Bone marrow (tissue), 2 donors: ENCODE measurements at places on chromosomes 2 and 18.
A peak's percentile ranks its signal among the peaks of the same experiment; 100 is the strongest.

DNA sequence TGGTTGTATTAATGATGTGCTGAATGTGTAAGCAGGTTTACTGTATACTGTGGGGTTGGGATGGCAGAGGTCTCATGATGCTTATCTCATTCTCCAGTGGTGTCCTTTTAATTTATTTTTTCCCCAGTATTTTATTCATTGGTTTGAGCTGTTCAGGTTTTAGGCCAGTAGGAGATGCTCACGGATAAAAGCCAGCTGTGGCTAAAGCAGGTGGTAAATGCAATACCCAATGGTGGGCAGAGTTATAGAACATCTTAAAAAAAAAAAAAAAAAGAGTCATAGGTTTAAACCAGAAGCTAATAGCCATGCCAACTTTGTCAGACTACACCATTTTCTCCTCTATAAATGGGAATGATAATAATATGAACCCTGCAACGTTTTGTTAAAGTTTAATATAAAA is 57.8 kb upstream of the NEUROD1 start:
- peak; percentile 21 for DNase-seq

DNA sequence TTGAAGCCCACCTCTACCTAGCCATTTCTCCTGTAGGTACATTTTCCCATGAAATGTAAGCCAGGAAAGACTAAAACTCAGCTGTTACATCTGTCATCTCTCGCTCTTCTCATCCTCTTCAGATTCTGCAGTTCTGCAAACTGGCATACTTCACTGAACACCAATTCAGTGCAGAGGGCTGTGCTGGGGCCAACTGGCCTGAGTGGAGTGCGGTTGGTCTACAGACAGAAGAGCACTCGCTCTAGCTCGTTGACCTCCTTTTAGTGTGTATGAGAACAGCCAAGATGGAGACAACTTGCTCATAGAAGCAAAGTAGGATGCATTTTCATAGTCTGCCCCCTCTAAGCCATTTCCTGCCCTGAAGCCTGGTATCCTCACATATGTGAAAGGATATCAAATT is 862.6 kb downstream of the BCL11A start:
- no peak for DNase-seq

DNA sequence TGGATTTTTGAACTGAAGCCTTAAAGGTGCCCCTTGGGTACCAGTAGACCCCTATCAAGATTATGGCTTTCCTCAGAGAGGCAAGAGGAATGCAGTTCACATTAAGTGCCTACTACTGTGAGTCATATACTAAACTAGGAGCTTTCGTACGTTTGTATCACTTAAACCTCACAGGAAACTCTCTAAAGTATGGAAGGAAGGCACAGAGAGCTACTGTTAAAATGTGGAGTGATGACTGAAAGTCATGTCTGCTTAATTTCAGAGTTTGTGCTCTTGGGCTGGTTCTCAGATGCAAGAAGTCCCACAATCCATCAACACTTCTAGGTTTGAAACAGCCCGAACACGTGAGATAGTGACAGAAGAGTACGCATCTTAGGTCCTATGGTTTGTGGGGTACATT is 4.7 kb downstream of the PLCL1 start:
- no peak for DNase-seq

DNA sequence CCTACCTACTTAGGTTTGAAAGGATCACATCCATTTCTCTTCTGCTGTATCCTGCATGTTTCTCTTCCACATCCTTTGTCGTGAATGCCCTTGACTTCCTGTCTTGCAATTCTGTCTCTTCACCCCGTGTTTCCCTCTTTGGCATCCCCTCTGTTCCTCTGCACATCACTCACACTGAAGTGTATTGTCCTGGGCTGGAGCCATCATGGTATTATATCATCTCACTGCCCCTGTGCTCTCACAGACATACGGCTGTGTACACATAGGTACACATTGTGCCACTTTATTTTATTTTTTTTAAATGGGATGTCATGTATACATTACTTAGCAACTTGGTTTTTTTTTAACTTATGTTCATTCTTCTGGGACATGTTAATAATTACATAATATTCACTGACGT is 291.6 kb downstream of the ALPK2 start:
- DNase-seq: no peak

- DNase-seq: no peak
Observed at GRCh38 chr2:236165842-236166795, 2.1 kb downstream of the GBX2 start.

GRCh38 chr2:170165129-170165528 is 12.8 kb upstream of the MYO3B start:
- DNase-seq: no peak

DNA sequence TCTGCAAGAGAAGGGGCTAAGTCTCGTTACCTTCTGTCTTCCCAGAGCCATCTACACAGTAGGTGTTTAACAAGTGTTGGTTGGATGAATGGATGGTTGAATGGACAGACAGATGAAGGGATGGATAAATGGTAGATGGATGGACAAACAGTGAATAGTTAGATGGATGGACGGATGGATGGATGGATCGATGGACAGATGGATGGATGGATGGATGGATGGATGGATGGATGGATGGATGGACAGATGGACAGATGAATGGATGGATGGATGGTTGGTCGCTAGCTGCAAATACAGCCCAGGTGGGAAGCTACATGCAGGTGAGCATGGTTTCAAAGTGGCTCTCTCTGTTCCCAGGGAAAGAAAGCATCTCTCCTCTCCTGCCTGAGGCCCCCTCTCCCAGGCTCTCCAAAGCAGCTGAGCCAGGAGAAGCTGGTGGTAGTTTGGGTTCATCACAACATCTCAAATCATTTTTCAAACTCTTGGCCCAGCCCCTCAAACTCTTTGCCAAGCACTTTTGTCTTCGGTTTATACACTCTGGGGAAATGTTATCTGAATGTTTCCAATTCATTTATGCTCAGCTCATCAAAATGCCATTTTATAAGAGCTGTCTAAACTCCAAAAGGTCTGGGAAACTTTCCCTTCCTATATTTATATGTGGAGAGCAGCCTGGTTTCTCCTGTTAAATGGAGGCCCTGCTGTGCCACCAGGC is 192.7 kb downstream of the ANAPC1 start:
- no peak for DNase-seq

GRCh38 chr2:74857725-74858124 is 23.8 kb downstream of the HK2 start:
- DNase-seq: no peak

DNA sequence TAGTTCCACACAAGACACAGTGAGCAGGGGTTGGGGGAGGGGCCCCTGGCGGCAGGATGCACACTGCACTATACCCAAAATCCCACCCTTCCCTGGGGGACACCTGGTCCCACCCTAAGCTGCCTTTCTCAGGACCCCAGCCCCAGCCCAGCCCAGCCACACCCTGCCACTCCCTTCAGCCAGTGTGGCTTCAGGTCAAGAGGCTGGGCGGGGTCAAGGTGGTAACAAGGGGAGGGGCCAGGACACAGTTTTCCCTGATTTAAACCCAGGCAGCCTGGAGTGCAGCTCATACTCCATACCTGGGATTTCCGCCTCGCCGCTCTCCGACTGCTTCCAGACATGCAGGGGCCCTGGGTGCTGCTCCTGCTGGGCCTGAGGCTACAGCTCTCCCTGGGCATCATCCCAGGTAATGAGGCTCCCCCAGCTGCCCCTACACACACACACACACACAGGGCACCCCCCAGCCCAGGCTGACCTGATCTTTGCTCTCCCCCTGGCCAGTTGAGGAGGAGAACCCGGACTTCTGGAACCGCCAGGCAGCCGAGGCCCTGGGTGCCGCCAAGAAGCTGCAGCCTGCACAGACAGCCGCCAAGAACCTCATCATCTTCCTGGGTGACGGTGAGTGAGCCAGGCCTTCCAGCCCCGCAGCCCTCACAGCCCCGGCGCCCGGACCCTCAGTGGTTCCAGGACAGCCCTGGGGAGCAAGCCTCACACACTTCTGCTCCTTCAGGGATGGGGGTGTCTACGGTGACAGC is at the start of gene ALPG:
TSS of gene ALPG (plus strand) at position 289 of the 755 bp plus-strand sequence. CDS start at position 340, 51 bp downstream.
- DNase-seq: no peak

DNA sequence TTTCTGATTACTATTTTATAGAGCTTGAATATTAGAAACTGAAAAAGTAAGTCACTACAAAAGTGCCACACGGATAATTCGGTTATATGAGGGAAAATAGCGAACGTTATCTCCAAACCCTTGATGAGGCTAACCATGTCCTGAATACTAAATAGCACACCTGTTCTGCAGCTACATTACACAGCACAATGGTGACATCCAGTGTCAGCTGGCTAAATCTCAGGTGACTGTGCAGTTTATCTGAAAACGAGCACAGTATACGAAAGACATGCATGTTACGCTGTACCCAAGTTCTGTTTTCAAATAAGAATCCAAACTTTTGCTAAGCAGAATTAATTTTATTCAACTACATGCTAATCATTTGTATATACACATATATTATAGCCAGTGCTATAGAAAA is 9.0 kb downstream of the CCDC68 start:
- DNase-seq: no peak
